Activated T-cell treated with anti-CD3 and anti-CD28 coated beads for 4 hours (primary cell): ENCODE measurements at places on chromosomes 5 and 9.
A peak's percentile ranks its signal among the peaks of the same experiment; 100 is the strongest.

DNA sequence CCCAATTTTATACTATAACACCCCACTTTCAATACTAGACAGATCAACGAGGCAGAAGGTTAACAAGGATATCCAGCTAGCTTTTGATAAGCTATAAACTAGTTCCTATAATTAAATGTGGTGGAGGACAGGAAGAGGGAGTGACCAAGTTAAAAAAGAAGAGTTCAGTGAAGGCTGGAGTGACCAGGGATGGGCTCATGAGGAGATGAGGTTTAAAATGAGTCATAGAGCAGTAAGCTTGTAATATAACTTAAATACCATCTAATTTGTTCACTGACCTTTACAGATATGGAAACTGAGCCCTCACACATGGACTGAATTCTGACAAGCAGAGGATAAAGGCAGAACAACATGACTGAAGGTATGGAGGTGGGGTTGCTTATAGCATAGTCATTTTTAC is 284.5 kb downstream of the SPATA31D1 start:
- DNase-seq = no peak

GRCh38 chr9:132163876-132164603 is 2.2 kb downstream of the NTNG2 start:
- DNase-seq = no peak

- no peak for DNase-seq
Observed at GRCh38 chr9:134365791-134366222, 39.6 kb downstream of the RXRA start.

DNA sequence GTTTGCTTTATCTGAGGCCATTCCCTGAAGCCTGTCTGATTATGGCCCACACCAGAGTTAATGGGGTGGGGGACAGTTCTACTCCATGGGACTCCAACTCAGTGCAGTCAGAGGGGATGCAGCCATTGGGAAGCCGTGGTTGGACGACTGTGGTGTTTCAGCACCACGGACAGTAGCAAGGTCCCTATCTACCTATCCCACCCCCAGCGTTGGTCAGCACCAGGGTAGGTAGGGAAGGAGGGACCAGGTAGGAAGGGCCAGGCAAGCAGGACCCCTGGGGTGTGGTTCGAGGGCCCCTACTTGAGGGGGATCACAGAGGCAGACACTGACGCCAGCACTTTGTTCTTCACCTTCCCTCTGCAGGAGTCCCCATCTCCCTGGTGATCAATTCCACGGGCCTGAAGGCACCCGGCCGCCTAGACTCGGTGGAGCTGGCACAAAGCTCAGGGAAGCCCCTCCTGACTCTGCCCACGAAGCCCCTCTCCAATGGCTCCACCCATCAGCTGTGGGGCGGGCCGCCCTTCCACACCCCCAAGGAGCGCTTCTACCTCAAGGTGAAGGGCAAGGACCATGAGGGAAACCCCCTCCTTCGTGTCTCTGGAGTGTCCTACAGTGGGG is 33.2 kb downstream of the HMCN2 start:
- no peak for DNase-seq

DNA sequence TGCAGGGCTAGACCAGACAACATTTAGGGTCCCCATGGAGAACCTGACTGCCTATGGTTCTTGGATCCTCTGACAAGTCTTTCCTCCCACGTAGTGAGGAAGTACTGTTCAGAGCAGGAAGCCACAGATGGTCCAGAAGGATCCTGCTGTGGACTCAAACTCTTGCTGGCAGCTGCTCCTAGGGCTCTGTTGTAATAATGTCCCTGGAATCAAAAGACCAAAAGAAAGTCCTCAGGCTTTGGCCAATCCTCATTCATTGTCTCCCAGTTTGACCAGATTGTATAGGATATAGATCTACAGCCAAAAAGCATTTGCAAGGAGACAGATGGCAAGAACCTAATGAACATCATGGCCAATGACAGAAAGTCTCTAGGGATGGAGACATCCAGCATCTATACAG is 53.9 kb downstream of the SEMA6A start:
- DNase-seq = no peak

DNA sequence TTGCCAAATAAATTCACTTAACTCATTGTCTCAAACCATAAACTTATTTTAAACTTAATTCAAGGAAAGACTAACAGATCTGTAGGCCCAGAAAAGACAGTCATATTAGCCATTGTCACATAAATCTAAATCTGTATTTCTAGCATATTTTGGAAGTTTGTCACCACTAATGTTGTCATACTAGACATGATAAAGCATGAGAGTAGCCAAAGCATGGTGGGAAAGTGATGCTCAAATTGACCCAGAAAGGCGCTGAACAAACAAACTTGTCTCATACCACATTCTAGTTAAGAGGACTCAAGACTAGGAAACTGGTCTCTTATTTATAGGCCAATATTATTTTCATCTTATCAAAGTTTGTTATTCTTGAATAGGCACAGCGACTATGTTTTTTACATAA is 99.4 kb downstream of the VCAN start:
- no peak for DNase-seq

DNA sequence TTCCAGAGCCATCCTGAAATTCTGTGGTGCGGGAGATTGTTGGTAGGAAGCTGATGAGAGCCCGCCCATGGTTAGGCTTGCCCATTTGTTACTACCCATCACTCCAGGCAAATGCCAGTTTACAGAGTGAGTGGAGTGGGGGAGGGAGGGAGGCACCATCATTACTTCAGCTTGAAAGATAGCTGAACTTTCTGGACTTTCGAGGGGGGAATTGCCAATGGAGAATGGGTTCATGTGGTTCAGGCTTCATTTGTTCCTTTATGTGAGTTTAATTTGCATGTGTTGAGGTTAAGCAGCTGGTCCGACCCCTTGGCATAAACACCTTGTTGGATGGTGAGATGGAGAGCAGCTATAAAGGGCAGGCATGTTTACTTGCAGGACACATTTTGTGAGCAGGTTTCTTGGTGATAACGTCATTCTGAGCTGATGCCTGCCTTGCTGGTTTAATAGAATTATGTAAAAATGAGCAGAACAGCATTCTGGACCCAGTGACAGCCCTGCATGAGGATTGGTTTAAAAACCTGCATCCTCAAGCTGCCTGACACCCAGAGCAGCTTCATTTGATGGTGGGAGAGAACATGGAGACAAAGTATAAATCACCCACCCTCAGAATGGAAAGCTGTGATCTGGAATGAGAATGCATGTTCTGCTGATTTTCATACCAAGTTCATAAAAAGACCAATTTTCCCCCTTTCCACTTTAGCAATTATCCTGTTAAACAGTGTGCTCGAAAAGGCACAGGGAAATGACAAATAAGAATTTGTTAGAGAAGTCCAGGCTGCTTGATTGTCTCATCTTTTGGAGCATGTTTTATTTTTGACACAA is 106.3 kb downstream of the TRIO start:
- DNase-seq = no peak

DNA sequence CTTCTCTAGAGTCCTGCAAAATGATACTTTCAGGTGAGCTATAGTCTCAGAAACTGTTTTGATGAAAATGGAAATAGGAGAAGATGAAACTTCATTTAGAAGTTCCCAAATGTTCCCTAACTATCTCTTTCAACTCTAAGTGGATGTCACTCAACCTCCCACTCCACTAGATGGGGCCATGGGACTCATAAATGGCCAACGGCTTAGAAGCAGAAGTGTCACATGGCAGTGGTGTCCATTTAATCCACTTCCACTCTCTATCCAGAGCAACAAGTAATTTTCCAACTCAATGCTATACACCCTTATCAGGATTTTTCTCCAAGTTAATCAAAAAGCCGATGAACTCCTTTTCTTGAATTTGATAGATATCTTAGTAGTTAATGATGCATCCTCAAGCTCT is 295.7 kb downstream of the EDIL3 start:
- no peak for DNase-seq

GRCh38 chr5:141326088-141326854 is 4.0 kb upstream of the PCDHGA1 start:
- peak; percentile 52 for DNase-seq

- no peak for DNase-seq
Observed at GRCh38 chr9:132797861-132798659, 80.0 kb downstream of the AK8 start.

GRCh38 chr9:214648-215493 is at the start of gene DOCK8:
Gene DOCK8, plus strand, starts transcription at chr9:214865. Its CDS starts 112 bp downstream, at chr9:214977.
- DNase-seq = peak; percentile 24

DNA sequence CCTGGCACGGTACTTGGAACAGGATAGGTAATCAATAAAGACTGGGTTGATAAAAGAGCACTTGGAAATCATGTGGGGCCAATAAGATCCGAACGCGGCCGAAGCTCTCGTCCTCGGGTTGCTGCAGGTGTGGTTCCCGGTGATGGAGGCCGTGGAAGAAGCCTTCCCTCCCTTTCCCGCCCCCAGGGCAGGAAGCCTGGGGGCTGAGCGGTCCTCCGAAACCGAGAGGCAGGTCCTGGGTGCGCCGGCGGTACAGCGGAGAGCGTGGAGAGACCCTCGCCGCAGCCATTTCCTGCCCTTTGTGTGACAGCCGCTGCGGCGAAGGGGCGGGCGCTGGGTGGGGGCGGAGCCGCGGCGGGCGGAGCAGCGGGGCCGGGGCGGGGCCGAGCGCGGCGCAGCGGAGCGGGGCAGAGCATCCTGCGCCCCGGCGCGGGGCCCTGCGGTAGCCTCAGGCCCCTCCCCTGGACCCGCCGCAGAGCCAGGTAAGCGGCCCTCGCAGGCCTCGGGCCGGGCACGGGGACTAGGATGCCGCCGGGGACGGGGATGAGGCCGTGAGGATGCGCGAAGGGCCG is at the start of gene CYFIP2:
Gene CYFIP2 (plus strand): TSS at position 410 of the 572 bp plus-strand sequence. CDS start 19,239 bp downstream, outside the sequence.
- DNase-seq = peak; percentile 71

GRCh38 chr5:53025487-53025886 is 36.3 kb downstream of the ITGA2 start:
- DNase-seq = no peak

DNA sequence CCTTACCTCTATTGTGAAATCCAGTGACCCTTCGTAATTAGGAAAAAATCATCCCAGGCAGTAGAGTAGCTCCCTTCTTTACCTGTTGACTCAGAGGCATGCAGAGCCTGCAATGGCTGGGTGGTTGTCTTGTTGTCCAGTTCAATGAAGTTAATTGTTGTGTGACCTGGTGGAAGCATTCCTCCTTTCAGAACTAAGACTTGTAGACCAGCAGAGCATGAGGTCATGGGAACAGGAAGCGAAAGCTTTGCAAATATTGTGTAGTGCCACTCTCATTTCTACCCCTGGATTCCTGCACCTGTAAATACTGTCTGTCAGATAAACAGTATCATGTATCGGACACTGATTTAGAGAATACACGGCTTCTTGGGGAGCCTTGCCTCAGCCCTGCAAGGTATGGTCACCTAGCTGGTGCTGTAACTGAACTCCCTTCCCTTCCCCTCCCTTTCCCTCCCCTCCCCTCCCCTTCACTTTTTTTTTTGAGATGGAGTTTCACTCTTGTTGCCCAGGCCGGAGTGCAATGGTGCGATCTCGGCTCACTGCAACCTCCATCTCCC is 5.7 kb upstream of the PRXL2C start:
- no peak for DNase-seq

DNA sequence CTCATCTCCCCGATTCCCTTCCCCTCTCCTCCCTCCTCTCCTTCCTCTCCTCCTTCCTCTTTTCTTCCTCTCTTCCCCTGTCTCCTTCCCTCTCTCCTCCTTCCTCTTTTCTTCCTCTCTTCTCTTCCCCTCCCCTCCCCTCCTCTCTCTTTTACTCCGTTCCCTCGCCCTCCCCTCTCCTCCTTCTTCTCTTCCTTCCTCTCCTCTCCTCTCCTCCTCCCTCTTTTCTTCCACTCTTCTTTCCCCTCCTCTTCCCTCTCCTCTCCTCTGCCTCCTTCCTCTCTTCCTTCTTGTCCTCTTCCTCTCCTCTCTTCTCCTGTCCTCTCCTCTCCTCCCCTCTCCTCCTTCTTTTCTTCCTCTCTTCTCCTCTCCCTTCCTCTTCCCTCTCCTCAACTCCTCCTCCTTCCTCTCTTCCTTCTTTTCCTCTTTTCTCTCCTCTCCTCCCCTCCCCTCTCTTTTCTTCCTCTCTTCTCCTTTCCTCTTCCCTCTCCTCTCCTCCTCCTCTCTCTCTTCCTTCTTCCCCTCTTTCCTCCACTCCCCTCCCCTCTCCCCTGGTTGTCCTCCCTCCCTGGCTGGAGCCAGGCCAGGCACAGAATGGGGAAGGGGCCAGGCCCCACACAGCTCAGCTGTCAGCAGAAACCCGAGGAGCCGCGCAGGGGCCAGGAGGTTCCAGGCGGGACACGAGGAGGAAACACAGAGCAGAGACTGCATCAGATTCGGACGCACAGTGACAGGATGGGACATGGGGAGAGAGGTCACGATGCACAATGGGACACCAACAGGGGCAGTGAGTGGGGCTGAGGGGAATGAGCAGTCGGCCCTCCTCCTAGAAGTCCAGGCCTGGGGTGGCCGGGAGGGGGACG is 48.0 kb downstream of the CAMK2A start:
- DNase-seq = no peak

DNA sequence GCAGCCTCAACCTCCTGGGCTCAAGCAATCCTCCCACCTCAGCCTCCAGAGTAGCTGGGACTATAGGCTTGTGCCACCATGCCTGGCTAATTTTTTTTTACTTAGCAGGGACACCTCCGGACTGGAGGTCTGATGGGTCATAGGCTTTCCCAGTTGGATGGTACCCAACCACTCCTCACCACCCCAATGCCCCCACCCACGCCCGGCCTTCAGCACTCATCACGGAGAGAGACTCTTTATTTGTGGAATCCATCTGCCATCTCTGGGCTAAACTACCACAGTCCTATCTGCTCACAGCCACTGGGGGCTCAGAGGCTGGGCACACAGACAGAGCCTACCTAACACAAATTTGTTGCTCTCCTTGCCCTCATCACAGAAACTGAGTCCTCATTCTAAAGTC is 58.3 kb upstream of the STXBP1 start:
- DNase-seq = no peak

DNA sequence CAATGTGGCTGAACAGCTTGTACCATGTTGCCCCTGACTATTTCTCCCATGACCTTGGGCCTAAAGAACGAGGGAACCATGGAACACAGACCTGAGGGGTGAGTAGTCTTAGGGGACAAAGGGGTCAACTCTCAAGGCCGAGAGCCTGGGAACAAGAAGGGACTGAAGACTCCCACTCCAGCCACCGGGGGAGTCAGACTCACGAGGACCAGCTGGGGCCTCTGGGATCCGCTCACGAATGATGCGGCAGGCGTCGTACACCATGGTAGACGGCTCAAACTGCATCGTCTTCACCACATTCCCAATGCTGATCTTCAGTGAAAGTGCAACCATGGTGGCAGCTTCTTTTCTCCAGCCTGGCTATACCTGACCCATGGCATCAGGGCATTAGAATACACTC is 6.6 kb downstream of the TLN1 start:
- no peak for DNase-seq

DNA sequence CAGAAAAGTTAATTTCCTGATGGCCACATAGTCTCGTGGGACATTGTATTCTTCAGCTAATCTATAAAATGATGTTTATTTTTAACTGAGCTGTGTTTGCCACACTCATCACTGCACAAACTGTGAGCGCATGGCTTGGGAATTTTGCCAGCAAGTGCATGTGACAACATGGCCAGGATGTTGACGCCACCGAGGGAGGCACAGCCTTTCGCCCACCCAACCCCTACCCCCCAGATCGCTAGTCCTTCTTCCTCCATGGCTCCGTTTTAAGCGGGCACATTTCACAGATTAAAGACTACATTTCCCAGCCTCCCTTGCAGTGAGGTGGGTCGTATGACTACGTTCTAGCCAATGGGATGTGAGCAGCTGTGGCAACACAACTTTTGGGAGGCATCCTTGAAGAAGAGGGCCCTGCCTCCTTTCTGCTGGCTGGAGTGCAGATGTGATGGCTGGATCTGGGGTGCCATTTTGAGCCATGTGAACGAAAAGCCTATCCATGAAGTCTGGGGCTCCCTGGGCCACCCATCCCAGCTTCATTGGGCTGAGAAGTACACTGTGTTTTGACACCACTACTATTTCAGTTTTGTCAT is 7.9 kb downstream of the NRARP start:
- DNase-seq = no peak
